ENCODE measurements at places on chromosomes 2 and 18.

DNA sequence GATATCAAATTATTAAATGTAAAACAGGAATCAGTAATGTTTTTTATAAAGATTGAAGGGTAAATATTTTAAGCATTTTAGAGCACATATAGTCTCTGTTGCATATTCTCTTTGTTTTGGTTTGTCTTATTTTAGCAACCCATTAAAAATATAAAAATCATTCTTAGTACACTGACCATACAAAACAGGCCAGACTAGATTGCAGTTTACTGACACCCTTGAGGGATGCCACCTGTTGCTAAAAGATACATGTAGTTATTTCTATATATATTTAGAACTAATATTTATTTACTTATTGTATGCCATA lies 44.7 kb upstream of the SULT1C3 start:
- DNase-seq: no peak

DNA sequence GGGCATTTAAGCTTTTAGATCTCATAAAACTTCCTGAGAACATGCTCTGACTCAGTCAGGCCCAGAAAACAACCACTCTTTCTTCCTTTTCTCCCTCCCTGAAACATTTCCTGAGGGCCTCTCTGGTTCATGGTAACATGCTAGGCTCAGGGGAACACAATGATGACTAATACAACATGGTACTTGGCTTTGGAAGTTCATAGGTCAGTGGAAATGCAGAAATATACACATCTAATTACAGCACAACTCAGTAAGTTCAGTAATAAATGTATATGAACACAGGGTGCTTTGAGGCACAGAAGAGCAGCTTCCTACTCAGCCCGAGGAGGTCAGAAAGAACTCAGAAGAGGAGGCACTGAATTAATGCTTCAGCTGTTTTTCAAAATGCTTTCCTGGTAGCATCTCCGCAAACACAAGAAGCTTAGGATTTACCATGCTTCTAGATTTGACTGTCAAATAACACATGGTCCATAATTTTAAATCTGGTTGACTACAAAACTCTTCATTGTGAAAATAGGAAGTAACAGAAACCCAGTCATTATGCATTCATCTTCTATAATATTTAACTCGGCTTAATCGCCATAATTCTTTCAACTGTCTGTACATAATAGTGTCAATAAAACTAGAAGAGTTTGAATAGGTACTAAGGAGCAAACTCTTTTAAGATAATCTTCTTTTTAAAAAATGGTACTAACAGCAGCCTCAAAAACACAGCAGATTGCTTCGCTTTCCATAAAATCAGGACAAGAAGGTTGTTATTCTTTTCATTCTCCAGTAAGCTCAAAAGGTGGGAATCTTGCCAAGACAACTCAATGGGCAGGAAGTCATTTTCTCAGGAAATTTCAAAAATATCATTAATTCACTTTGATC lies 251.3 kb downstream of the DLGAP1 start:
- DNase-seq: no peak

- no peak for DNase-seq
Observed at GRCh38 chr2:205267323-205267722, 415.0 kb upstream of the NRP2 start.

- no peak for DNase-seq
Observed at GRCh38 chr2:7963787-7964186, 718.1 kb upstream of the ID2 start.

GRCh38 chr2:176851889-176852483 lies 360.6 kb upstream of the HNRNPA3 start:
- DNase-seq: no peak
